ENCODE measurements at places on chromosomes 13 and 19.

GRCh38 chr19:51938936-51939335 is 11.7 kb downstream of the ZNF613 start:
- DNase-seq, result no peak

DNA sequence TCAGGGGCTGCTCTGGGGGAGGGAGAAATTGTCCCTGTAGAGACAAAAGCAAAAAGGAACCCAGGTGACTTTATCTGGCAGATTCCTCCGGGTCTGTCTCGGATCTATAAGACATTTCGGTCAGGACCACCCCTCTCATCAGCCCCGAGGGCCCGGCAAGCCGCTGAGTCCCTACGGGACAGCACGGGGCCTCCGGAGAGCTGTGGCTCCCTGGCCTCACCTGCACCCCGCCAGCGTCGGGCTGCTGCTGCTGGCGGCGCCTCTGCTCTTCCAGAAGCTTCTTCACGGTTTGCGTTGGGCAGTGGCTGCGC is 1.9 kb downstream of the NFKBID start:
- no peak for DNase-seq

DNA sequence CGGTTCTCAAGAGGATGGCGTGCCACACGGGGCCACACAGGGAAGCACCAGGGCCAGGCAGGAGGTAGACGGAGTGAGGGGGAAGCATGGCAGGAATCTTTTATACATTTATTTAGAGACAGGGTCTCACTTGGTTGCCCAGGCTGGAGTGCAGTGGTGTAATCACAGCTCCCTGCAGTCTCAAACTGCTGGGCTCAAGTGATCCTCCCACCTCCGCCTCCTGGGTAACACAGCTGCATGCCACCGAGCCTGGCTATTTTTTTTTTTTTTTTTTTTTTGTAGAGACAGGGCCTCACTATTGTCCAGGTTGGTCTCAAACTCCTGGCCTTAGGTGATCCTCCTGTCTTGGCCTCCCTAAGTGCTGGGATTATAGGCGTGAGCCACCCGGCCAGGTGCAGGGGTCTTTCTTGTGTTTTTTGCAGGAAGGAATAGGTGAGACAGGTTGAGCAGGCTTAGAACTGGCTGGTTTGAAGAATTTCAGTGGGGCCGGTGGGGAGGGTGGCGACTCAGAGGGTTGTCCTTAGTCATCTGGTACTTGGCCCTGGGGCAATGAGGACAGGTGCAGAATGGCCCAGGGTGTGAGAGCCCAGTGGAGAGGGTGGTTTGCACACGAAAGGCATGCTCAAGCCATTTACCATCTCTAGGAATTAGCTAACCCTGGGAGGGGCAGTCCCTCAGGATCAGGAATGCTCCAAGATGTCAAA is 7.6 kb downstream of the SSC5D start:
- DNase-seq, result no peak

- peak; percentile 28 for DNase-seq
Measured at GRCh38 chr19:4624733-4625362, 14.5 kb upstream of the TNFAIP8L1 start.

- DNase-seq, result no peak
Measured at GRCh38 chr19:12947702-12948611, 2.3 kb downstream of the RAD23A start.

GRCh38 chr19:19490214-19490968 is 25.0 kb downstream of the TSSK6 start:
- peak; percentile 82 for DNase-seq

- no peak for DNase-seq
Measured at GRCh38 chr13:97710797-97711196, 242.7 kb upstream of the IPO5 start.

All from EH (cell line).